ENCODE measurements at places on chromosomes 1 and 21. TPM values are rescaled to one million over a fixed set of nuclear protein-coding genes. Genes with fewer than 3 reads are reported as not detected.
A peak's percentile ranks its signal among the peaks of the same experiment; 100 is the strongest.

DNA sequence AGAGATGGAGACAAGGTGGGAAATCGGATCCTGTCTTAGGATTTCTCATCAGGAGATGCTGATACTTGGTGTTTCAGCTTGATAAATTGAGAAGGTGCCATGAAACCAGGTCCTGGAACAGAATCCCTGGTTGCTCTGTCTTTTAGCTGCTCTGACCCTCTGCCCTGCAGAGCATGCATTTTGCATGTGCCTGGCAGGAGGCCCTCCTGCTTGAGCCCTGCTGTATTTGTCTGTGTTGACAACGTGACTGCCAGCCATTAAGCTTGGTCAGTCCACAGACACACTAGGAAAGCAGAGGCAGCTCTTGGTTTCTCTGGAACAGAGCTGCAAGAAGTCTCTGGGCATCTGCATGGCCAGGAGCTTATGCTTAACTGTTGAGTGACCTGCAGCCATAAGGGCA, 2.5 kb downstream of the SLC25A44 start:
- peaks cover 35% of the 10 kb centered on the region for H3K4me1 ChIP-seq
- no peaks in the 10 kb centered on the region for H3K27me3 ChIP-seq
- H3K27ac ChIP-seq, result peak overlapping the region; percentile 5
- H3K4me3 ChIP-seq, result no peak overlapping the region
- H3K36me3 ChIP-seq, result peaks cover 10% of the 10 kb centered on the region

The SLC35F3 gene
- not detected for total RNA-seq

The ILDR2 gene
- 0.21 TPM for total RNA-seq

The ZNF648 gene
- not detected for total RNA-seq

DNA sequence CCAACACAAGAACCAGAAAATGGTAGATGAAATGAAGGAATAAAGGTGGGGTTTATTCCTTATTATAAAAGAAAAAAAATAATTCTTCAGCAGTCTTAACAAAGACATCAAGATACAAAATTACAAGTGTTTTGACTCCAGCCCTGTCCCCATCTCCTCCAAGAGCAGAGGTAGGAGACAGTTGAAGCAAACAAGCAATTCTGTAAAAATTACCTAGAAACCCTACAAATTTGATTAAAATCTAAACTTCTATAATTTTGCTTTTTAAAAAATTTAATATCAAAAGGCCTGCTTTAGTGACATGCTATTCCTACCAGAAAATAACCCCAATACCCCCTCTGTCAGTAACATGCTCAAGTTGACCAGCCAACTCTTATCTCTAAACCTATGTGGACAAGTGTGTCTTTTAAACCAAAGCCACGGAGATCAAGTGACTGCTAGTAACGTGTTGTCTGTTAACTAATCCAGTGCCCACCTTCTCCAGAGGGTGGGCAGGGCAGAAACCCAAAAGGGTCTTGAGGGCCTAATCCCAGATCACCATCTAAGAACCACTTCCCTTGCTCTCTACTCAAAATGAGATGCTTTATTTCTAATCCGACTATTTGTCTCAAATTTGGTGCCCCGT, 8.4 kb downstream of the GLUL start:
- no peak overlapping the region for H3K4me3 ChIP-seq
- peaks cover 21% of the 10 kb centered on the region for H3K4me1 ChIP-seq
- peak overlapping the region; percentile 26 for H3K27ac ChIP-seq
- no peaks in the 10 kb centered on the region for H3K27me3 ChIP-seq
- peaks cover 14% of the 10 kb centered on the region for H3K36me3 ChIP-seq

The SH3GLB1 gene
- 234 TPM for total RNA-seq

DNA sequence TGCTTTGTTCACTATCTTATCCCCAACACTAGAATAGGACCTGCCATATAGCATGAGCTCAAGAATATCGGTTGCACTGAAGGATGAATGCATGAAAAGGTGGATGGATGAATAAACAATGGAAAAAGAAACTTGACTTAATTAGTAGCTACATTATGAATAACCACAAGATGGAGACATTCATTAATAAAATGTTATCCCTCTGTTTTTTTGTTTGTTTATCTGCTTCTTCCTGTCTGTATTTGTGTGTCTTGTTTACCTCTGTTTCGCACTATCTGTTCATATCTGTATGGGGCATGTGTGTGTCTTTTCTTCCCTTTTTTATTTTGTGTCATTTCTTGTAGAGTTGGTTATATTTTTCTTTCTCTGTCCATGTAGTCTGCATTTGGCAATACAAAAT, 1.1 kb upstream of the OR14I1 start:
- no peak for DNase-seq
- no peaks in the 10 kb centered on the region for H3K27me3 ChIP-seq
- no peak overlapping the region for H3K4me3 ChIP-seq
- H3K36me3 ChIP-seq, result no peaks in the 10 kb centered on the region

All from psoas muscle (tissue), 8 donors.